ENCODE measurements at places on chromosomes 2 and 18.

GRCh38 chr2:30216157-30216556 is 15.2 kb upstream of the LBH start:
- no peak for DNase-seq

- DNase-seq: no peak
These were observed 346.1 kb downstream of the CYP26B1 start for GRCh38 chr2:71801556-71801955.

DNA sequence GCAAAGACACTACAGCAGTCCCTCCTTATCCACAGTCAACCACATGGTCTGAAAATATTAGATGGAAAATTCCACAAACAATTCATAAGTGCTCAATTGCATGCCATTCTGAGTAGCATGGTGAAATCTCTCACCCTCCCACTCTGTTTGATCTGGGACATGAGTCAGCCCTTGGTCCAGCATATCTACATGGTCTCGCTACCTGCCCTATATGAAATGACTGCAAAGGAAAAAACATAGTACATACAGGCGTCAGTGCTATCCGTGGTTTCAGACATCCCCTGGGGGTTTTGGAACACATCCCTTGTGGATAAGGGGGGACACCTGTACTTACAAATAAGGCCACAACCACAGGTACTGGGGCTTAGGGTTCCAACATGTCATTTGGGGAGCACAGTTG is 73.7 kb downstream of the CABLES1 start:
- no peak for DNase-seq

DNA sequence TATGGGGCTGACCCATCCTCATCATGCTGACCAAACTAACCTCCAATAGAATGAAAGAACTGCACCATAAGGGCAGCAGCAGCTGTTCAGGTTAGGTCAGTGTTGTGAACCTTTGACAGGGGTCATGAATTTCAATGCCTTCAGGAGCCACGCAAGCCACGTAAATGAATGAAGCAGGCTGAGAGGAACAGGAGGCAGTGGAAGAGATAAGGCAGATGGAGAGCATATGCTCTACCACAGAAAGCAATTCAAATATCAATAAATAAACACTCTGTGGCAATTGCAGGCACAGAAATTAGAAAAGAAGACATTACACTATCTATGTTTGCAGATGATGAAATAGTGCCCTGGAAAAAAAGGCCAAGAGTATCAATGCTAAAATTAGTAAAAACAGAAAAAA is 56.3 kb downstream of the SCG2 start:
- no peak for DNase-seq

GRCh38 chr18:79775441-79776221 is 22.1 kb upstream of the KCNG2 start:
- DNase-seq: no peak

- DNase-seq: no peak
These were observed 1621.3 kb downstream of the SUCLG1 start for GRCh38 chr2:82837588-82838304.

- no peak for DNase-seq
These were observed 46.2 kb upstream of the B3GNT2 start for GRCh38 chr2:62149708-62150107.

GRCh38 chr2:37906131-37906530 is 19.0 kb upstream of the RMDN2 start:
- no peak for DNase-seq

DNA sequence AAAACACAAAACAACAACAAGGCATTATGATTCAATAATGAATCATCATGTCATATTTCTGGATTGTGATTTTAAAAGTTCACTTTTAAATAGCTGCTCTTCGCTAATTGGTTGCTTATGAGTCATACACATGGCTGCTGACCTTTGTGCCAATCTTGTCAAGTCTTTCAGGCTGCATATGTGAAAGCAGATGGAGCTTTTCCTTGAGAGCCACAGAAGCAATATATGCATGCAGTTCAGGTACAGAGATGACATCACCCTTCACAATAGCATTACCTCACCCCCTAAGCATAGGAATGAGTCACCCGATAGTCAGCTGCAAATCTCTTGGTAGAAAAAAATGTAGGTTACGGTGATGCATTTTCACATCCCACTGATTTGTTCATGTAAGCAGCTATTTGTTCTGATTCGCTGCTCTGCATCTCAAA is 27.2 kb downstream of the EIF2AK3 start:
- no peak for DNase-seq

DNA sequence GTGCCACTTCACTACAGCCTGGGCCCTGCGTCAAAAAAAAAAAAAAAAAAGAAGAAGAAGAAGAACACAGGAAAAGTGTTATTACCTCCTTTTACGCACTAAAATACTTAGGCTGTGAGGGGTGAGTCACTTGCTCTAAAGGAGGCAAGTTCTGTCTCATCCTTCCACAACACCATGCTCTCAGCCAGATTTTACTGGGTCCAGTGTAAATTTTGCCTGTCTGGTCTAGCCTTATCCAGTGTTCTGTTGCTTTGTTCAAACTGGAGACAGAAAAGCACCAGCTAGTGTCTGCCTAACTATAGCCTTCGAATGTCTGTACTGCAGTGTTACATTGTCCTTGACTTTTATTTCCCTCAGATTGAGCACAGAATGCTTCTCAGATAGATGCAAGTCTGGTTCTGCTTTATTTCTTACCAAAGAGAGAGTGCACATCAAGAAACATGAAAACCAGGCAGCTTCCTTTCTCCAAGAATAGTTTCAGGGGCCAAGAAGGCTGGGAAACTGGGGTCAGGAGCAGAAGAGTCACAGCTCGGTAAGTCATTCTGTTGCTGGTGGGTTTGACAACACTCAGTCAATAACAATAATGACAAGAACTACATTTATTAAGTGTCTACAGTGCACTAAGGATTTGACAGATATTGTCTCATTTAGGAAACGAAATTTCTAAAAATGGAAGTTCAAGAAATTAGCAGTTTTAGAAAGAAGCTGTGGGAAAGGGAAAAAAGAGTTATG is 3.1 kb upstream of the MSGN1 start:
- DNase-seq: no peak

DNA sequence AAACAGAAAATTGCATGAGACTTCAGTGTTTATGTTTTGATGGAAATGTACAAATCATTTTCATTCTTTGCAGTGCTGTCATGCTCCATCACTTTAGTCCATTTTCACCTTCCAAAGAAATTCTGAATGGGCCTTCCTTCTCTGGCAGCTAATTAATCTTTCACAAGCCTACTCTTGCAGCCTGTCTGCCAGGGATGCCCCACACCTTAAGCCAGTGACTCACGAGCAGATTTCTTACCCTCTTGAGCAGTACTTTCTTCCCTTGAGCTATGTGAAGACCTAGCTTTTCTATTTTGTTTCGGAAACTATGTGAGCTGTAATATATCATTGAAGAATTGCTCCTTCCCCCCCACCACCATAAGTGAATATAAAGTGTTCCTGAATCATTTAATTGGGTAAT is 404.3 kb upstream of the VWC2L start:
- no peak for DNase-seq

DNA sequence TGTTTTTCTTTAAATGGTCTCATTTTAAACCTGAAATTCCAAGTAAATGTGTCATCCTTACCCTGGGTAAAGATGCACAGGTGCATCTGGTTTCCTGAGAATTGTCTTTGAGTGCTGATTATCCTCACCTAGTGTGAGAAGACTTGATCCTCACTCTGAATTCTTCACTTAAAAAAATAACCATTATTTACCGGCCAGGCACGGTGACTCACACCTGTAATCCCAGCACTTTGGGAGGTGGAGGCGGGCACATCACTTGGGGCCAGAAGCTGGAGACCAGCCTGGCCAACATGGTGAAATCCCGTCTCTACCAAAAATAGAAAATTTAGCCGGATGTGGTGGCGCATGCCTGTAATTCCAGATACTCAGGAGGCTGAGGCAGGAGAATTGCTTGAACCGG is 9.9 kb upstream of the WNT6 start:
- no peak for DNase-seq

GRCh38 chr2:94870440-94871225 is 597 bp upstream of the TEKT4 start:
- DNase-seq: no peak

- DNase-seq: no peak
These were observed 1.8 kb downstream of the MPV17 start for GRCh38 chr2:27320958-27321543.

DNA sequence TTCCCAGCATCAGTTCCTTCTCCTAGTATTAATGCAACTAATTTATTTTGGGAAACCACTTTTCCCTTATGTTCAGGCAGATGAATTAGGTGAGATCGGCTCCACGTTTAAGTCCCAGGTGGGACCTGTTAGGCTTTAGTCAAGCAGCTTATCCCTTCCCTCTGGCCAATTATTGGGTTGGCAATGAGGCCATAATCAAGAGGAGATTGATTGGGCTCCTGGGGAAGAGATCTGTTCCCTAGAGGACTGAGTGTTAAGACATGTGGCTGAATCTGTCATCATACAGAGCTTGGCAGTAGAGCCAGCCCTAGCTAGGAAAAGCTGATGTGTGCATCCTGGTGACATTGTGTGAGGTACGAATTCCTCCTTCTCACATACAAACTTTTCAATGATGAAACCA is 104.4 kb downstream of the PTH2R start:
- DNase-seq: no peak

- no peak for DNase-seq
These were observed 83.7 kb upstream of the ZNF516 start for GRCh38 chr18:76578571-76579300.

GRCh38 chr2:3520591-3520990 is 1.3 kb upstream of the ADI1 start:
- DNase-seq: no peak

DNA sequence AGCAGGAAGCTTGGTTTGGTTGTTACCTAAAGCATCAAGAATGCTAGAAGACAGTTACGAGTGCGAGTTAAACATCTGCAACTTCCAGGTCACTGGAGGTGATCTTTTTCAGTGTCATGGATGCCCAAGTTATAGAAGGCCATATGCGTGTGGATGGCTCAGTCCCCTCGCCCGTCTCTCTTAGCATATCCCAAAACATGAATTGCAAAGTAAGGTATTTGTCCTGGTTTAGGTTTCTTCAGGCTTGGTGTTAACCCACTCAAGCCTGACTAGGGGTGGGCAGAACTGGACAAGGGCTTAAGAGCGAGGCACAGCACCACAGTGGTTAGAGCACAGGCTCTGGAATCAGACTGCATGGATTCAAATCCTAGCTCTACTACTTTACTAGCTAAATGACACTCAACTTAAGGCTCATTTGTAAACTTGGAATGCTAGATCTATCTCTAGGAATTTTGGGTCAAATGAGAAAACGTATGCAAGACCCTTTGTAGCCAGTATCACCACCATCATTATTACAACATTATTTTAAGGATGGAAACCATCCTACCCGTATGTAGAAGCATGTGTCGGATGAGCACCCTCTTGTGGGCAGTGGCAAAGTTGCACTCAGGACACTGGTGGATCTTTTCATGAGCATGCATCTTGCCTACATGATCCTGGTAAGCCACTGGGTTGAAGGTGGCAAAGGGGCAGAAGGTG is 11.2 kb downstream of the ZNF142 start:
- peak; percentile 14 for DNase-seq

GRCh38 chr2:77018219-77018618 is 504.0 kb downstream of the LRRTM4 start:
- DNase-seq: no peak

- no peak for DNase-seq
These were observed 312.9 kb downstream of the PRKCE start for GRCh38 chr2:45964223-45964841.

DNA sequence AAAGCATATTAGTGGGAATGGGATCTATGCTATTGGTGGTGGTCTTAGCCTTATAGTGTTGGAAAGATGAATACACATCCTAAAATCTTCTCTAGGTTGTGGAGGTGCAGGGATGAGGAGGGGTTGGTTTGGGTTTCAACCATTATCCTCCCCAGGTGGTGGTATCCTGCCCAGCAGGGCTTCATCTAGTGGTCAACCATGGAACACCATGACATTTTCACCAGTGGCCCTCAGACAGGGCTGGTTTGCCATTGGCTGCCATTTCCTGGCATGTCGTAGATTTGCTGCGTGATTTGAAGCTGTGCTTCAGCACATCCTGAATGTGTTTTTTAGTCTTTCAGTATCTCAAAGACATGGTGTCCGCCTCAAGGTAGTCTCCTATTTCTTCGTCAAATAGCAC is 391.2 kb upstream of the HNRNPA3 start:
- no peak for DNase-seq

GRCh38 chr2:84388133-84388532 is 70.9 kb downstream of the SUCLG1 start:
- DNase-seq: no peak

DNA sequence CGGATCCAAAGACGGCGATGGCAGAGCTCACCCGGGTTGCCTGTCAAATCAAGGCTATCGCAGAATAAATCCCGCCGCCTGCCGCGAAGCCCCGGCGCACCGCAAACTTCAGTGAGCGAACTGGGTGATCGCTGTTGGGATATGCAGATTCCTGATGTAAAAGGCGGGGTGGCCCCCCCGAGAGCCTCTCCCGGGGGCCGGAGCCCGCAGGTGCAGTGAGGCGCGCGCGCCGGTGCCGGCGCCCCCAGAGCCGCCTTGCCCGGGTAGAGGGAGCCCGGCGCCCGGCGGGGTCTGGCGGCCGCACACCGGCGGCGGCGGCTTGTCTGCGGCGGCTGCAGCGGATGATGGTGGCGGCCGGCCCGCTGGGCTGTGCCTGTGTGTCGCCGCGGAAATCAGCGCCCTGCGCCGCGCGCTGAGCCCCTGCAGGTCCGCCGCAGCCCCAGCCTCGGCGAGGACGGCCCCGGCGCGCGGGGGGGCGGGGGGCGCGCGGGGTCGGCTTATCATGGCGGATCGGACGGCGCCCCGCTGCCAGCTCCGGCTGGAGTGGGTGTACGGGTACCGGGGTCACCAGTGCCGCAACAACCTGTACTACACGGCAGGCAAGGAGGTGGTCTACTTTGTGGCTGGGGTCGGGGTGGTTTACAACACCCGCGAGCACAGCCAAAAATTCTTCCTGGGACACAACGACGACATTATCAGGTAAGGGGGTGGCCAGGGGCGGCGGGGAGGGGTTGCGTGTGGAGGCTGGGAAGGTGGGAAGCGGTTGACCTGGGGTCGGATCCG is 1.3 kb downstream of the EML6 start:
- DNase-seq: no peak

DNA sequence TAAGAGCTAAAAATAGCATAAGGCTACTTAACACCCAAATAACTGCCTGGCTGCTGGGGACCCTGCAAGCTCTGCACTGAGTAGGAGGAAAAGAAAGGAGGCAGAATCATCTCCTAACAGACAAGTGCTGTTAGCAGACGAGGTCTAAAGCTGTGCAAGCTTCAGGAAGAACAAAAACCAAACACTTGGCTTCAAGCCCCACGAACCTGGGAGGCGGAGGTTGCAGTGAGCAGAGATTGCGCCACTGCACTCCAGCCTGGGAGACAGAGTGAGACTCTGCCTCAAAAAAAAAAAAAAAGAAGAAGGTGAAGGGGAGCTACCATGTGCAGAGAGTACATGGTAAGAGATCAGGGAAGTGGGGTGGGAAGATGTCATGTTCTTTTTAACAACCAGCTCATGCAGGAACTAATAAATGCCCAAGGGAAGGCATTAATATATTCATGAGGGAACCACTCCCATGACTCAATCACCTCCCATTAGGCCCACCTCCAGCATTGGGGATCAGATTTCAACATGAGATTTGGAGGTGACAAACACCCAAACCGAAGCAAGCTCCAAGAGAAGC is 28.8 kb upstream of the INO80C start:
- DNase-seq: no peak

- DNase-seq: no peak
These were observed 64.3 kb upstream of the PLA2R1 start for GRCh38 chr2:160126756-160127155.

All from activated T-helper 1 cell treated with Interleukin-2 at 50 U/mL for 16 hours (primary cell).